ENCODE measurements at places on chromosomes 3 and 15.

DNA sequence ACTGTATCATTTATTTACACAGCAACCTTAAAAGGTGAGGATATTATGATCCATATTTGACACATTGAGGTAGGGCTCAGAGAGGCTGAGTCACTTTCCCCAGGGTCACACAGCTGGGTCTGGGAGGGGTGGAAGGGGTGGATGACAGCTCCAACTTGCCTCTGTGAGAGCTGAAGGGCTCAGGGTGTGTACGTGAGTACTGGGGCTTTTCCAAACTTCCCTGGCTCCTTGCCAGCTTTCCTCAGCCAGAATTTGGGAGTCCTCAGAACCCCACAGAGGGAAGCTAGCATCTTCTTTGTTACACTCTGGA, 58.3 kb upstream of the SLC6A11 start:
- DNase-seq = no peak

DNA sequence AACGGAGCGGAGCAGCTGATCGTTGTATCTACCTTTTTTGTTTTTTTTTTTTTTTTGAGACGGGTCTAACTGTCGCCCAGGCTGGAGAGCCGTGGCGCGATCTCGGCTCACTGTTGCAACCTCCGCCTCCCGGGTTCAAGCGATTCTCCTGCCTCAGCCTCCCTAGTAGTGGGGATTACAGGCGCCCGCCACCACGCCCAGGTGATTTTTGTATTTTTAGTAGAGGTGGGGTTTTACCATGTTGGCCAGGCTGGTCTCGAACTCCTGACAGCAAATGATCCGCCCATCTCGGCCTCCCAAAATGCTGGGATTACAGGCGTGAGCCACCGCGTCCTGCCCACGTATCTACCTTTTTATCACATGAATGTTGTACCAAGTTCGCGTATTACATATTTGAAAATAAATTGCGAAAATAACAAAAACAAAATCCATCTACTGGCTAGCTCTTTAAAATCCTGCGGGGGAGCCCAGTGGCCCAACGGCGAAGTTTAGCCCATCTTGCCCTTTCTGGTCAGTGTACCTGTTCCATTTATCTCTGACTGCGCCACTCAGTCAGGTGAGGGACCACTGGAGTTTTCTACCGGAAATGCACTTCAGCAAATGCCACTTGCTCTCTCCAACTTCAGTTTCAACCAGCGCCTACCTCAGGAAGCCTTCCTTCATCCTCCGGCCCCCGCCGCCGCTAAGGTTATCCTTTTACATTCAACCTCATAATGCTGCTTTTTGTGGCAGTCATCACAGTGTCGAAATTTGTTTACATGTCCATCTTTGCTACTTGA, 1.2 kb upstream of the EIF3J start:
- no peak for DNase-seq

GRCh38 chr3:112858410-112859069, 11.9 kb upstream of the CD200R1L start:
- DNase-seq = peak; percentile 5

DNA sequence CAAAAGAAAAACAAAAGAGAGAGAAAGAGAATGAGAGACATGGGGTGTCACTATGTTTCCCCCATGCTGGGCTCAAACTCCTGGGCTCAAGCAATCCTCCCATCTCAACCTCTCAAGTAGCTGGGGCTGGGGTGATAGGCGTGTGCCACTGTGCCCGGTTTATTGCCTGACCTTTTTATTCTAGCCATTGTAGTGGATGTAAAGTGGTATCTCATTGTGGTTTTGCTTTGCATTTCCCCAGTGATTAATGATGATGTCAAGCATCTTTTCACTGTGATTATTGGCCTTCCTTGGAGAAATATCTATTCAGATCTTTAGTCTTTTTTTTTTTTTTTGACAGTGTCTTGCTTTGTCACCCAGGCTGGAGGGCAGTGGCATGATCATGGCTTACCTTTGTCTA, 37.7 kb upstream of the GK5 start:
- DNase-seq = no peak

GRCh38 chr3:57627976-57628375, 30.8 kb upstream of the ARF4 start:
- DNase-seq = no peak

DNA sequence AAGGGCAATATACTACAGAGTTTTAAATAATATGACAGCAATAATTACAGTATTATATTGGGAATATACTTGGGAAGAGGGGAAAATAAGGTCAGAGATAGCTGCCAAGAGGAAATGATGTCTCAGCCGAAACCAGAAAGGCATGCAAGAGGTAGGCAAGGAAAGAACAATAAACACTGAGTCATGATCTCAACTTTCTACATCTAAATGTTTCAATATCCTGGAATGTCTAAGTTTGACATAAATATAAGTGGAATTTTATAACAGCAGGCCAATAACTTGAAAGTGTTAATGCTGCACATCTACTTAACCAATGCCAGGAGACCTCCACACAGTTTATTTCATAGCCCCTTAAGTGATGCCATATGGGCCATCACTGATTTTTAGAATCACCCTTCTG, 99.8 kb upstream of the CPNE4 start:
- peak; percentile 1 for DNase-seq

- DNase-seq = no peak
Measured at GRCh38 chr3:124960105-124960504, 25.6 kb upstream of the MUC13 start.

DNA sequence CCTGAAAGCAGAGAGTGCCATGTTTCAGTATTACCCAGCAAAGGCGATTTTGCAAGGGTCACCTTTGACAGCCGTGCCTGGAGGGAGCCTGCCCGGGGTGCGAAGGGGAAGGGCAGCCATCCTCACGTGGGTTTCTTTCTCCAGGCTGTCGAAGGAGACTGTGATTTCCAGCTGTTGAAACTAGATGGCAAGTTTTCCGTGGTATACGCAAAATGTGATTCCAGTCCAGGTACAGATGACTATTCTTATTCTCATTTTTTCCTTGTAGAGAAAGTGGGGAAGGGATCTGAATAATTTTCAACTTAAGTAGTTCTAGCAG, 3.4 kb downstream of the AHSG start:
- no peak for DNase-seq

GRCh38 chr3:134029734-134030378, at the start of gene SLCO2A1:
Gene SLCO2A1 (minus strand): TSS chr3:134029925. CDS start chr3:134029802, 123 bp downstream.
- peak; percentile 8 for DNase-seq

All from T1000 (cell line).